Stimulated activated CD4-positive, alpha-beta T cell treated with anti-CD3 and anti-CD28 coated beads, TNF-alpha, amount 100 ng/mL, for 24 hours (primary cell): ENCODE measurements at places on chromosomes 7 and 10.

DNA sequence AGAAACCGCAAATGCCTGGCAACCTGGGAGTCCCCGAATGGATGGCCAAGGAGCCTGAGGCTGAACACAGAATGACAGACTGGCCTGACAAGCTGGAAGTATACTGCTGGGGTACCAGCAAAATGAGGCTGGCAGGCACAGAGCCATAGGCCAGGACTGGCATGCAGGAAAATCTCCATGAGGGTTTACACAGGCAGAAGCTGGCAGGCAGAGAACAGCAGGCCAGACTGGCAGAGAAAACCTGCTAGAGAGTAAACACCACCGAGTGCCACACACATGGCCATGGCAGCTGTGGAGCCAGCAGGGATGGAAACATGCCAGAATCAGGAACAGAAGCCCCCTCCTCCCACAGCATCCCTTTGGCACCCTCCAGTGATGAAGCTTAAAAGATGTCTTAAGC lies 63.4 kb downstream of the CRPPA start:
- DNase-seq: no peak

GRCh38 chr10:17067376-17068264 lies 62.0 kb downstream of the CUBN start:
- no peak for DNase-seq

DNA sequence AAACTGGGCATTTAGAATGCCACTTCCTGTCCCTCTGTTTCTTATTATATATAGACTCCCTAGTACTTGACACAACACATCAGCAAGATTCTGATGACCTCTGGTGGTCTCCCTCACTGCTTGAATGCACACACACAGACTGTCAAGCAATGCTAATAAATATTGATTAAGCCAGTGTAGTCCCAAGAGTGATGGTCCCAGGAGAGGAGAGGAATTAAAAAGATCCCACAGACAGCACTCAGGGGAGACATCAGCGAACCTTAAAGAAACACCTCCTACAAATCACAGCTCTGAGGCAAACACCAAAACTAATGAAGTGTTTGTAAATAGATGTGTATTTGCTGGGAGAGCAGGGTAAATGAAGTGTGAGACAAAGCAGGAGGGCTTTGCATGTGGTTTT lies 1291.2 kb downstream of the XPNPEP1 start:
- DNase-seq: no peak

- no peak for DNase-seq
These were observed 257.9 kb downstream of the AHR start for GRCh38 chr7:17556247-17556956.

DNA sequence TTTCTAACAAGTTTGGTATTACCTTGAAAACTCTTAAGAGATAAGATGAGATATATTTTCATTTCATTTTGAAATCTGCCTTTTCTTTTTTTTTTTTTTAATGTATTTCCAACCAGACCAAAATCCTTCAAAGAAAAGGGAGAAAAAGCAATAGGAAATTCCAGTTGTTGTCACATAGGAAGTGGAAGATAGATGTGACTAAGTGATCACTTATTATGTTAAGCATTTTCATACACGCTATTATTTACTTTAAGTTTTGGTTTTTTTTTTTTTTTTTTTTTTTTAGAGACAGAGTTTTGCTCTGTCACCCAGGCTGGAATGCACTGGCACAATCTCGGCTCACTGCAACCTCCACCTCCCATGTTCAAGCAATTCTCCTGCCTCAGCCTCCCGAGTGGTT lies 197.2 kb upstream of the FRMD4A start:
- DNase-seq: no peak

DNA sequence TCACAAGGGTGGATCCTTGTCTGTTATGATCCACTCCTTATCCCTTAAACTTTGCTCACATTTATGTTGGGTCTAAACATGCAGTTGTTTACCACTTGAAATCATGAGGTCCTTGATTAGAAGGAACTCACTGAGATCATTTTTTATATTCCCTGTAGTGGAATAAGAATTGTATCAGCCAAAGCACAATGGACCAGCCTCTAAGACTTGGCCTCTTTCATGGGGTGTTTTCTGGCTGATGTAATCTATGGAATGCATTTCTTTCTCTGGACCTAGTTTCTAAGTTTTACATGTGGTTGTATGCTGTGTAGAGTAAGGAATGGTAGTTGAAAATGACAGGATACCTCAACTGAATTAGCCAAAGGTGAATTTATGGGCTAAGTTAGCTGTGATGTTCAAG lies 376.6 kb downstream of the SORCS3 start:
- DNase-seq: no peak

DNA sequence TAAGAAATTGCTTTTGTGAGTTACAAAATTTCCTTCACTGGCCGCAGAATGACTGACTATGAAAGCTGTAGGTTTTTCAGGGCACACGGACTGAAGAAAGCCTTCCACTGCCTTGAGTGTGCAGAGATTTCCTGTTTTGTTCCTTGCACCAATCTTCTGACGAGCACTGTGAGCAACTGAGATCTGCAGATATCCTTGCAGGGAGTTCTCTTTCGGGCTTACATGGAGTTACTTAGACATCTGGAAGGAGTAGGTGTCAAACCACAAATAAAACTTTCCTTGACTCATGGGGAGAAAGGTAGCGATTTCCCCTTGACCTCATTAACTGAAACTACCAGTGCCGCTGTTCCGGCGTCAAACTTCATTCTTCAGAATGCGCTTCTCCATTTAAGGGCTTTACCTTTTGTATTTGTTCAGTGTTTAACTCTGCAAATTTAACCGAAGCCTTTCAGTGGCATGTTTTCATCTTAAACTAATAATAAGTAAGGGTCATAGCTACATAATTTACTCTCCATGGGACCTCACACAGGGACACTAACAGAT lies 1175.3 kb downstream of the GATA3 start:
- DNase-seq: no peak

DNA sequence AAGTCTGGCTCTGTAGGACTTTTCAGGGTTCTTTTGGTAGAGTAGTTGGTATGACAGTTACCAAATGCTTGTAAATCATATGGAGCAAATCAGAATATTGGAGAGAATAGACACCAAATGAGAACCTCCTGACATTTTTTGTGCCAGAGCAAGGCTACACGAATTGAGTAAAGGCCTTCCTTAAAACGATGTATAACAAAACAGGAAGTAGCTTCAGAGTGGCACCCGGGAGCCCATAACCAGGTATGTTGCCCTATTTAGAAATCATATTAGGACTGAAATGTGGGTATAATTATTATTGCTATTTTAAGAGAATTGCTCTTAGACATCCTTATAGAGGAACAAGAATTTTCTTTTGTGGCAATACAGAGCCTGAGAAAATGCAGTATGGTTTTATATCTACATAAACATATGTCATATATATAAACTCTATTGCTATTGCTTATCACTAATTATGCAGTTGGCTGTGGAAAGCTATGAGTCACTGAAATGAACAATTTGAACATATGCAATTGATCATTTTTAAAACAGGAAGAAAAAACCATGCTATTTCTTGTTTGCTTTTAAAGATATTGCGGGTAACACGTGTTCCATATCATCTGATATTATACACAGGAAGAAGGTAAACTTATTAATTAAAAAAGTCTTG lies 197.4 kb upstream of the MTPN start:
- DNase-seq: no peak

DNA sequence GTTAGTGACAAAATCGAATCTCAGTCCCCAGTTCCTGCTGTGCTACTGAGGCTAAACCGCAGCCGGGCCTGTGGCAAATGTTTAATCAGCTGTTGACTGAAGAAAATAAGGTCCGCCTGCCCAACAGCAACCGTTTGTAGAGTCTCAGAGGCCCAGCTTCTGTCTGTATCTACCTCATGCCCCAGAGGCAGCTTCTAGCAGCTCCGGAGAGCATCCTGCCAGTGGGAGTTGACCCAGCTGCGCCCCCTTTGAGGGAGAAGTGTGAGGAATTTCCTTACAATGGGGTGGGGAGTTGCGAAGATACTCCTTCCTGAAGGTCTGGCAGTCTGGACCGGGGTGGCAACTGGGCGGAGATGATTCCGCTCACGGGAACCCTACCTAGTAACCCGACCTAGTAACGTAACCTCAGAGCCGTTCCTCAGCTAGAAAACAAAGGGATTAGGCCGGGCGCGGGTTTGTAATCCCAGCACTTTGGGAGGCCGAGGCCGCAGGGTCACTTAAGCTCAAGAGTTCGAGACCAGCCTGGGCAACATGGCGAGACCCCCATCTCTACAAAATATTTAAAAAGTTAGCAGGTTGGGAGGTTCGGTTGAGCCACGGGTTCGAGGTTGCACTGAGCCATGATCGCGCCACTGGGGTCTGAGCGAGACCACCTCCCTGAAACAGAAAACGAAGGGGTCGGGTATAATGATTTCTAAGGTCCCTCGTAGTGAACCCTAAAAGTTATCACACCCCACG lies 846 bp upstream of the ZNF775 start:
- no peak for DNase-seq

- no peak for DNase-seq
These were observed 143.2 kb upstream of the ANK3 start for GRCh38 chr10:60532696-60533468.

DNA sequence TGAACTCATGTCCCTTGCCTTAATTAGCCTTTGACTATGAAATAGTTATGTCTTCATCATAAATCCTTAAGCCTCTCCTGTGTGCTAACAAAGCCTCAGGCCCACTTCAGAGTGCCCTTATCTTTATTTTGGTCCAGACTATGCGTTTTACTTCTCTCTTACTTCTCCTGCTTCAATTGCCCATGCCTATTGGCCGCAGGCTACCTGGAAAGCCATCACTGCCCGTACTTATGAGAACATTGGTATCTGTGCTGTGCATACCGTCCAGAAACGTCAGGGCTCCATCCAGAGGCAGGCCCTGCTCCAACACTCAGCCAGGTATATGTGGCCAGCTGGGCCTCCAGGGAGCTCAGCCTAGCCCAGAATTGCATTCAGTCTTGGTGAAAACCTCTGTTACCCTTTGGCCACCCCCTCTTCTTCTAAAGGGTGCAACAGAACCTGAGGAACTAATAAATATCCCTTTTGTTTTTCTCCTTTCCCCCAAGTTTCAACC lies 212.4 kb upstream of the MTPN start:
- DNase-seq: no peak

DNA sequence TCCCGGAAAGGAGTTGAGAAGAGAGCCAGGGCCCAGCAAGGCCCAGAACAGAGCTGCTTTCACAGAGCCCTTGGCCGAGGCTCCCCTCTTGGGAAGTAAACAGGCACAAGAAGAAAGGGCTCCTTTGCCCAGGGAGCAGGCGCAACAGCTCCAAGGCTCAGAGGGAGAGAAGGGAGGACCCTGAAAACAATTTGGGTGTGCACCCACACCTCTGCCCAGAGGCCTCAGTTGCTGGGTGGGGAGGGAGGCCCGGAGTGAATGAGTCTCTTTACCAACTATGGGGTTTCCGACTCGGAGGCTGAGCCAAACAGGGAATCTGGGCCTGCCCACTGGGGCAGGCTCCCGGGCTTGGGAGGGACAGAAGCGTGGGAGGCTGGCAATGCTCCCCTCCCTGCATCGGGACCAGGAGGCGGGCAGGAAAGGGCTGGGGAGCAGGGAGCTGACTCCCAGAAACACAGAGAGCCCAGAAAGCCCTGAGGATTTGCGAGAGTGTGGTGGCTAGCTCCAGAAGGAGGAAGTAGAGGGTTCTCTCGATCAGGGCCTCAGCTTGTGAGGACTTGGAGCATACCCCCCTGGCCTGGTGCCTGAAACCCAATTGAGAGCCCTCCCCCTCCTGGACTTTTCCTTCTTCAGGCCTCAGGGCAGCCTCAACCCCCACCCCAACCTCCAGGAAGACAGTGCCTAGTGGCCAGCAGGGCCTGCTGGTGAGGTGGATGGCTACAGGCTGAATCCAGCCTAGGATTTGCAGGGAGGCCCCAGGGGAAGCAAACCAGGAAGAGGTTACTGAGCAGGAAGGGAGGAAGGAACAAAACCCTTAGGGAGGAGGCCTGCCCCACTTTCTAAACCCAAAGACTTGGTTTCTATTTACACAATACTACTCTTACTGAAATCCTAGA lies 6.2 kb downstream of the C10orf105 start:
- peak; percentile 47 for DNase-seq

DNA sequence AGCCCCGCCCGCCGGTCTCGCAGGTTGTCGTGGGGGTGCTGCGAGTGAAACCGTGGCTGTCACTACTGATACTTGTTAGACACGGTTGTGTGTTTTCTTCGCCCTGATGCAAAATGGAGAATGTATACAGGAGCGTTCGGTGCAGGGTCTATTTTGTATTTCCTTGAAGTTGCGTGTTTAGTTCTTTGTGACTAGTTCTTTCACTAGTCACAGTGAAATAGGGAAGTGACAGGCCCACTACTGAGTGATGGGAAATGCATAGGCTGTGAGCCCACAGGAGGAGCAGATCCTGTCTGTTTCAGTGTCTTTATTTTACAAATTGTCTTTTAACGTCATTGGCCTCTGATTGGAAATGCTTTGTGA lies 675 bp downstream of the ABRAXAS2 start:
- DNase-seq: no peak

DNA sequence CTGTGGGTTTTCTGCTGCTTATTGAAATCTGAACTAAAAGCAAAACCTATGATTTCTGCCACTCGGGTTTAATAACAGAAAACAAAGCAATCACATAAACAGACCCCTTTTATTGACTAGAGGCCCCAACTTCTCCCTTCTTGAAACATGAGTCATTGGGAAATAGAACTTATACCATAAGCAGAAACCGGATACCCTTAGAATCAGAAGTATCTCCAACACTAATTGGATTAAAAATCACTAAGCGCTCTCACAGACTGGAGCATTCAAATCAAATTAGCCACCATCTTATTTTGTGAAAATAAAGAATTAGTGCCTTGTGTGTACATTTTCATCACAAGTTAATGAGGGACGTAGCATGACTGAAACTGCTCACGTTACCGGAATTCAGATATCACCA lies 206.9 kb downstream of the WDR11 start:
- no peak for DNase-seq

- no peak for DNase-seq
These were observed 7.0 kb downstream of the GPR26 start for GRCh38 chr10:123673198-123673597.

- DNase-seq: no peak
These were observed 166.8 kb upstream of the MAGI2 start for GRCh38 chr7:79620291-79620690.

DNA sequence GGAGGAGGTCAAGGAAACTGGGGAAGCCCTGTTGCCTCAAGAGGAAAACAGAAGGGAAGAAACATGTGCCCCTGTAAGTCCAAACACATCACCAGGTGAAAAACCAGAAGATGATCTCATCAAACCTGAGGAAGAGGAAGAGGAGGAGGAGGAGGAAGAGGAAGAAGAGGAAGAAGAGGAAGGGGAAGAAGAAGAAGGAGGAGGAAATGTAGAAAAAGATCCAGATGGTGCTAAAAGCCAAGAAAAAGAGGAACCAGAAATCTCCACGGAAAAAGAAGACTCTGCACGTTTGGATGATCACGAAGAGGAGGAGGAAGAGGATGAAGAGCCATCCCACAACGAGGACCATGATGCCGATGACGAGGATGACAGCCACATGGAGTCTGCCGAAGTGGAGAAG lies 82.7 kb upstream of the SAMD8 start:
- no peak for DNase-seq

GRCh38 chr10:94630017-94630688 lies 53.4 kb upstream of the CYP2C18 start:
- DNase-seq: no peak
